ENCODE measurements at places on chromosomes 3 and 15.

DNA sequence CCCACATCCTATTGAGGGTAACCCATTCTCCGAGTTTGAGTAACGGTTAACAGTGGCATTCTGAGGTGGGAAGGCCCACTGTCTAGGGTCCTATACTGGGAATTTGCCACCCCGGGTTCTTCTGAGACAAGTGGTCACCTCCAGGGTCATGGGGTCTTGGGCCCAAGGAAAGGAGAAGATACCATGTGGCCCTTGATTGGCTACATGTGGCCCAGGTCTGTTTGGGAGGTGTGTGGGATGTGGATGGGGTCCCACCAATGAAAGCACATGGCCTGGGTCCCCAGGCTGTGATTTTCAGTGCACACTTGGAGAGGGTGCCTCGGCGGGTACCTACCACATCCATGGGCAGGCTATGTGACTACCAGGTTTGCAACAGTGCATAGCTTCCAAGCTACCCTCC lies 214.4 kb downstream of the UBE3A start:
- no peak for DNase-seq

DNA sequence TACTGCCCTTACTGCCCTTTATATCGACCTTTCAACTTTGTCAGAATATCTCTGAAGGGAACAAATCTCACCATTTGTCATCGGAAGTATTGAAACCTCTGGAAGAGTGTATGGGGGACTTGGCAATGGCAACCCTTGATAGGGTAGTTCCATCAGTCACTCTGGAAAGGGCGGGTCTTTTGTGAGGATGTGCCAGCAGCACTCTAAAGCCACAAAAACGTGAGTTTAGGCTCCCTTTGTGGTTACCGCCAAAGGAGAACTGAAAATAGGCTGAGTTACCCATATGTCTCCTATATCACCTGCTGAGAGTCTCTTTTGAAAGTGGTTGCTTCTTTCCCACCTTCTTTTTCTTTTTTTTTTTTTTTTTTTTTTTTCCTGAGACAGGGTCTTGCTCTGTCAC lies 296.8 kb upstream of the CHRM5 start:
- no peak for DNase-seq

- no peak for DNase-seq
These were observed 66.0 kb downstream of the ASB7 start for GRCh38 chr15:100668348-100668745.

GRCh38 chr15:62432702-62433398 lies 267.8 kb upstream of the C2CD4B start:
- DNase-seq: no peak

DNA sequence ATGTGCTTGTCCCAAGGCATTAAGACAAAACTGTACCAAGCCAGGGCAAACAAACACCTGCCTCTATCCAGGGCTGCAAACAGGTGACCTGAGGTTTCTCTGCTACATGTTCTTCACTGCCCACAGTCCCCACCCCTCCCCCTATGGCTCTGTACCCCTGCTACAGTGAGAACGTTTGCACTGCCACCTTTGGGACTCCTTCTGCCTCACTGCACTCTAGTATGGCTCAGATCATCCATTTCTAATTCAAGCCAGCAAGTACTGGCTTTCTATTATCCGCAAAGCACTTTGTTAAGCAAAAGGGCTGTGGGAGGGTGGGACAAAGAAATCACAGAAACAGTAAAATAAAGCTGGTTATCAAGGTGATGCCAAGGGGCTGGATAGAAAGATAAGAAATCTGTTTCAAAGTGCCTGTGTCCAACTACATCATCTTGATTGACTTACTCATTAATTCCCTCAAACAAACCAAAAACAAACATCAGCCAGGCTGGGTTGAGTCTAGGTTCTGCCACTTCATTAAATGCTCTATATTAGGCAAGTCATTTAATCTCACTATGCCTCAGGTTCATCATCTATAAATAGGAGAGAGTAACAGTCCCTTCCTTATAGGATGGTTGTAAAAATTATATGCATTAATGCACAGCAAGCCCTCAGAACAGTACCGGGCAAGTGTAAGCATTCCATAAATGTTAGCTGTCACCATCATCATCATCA lies 95.3 kb downstream of the PDZRN3 start:
- DNase-seq: no peak

DNA sequence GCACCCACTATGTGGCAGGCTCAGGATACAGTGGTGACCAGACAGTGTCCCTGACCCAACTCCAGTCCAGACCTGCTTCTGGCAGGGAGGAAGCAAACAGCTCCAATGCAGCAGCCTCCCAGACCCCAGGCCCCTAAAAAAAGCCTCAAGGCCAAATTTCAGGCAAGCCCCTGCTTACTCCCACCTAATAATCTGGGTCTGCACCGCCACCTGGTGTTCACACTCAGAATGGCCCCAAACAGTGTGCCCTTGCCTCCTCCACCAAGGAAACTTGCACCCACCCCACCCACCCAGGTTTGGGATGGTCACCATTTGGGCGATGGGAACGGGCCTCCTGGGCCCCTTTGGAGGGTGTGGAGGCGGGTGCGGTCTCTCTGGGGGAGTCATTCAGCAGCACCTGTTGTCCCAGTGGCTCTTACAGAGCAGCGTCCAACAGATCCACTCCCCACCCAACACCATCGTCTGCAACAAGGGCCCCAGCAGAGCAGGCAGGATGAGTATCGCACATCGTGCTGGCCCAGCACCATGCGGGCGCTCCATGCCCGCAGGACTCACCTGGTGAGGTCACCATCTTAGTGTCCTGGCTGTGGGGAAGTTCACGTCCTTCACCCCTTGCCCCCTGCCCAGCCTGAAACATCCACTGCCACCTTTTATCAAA lies 17.3 kb downstream of the C3orf18 start:
- DNase-seq: peak; percentile 44

DNA sequence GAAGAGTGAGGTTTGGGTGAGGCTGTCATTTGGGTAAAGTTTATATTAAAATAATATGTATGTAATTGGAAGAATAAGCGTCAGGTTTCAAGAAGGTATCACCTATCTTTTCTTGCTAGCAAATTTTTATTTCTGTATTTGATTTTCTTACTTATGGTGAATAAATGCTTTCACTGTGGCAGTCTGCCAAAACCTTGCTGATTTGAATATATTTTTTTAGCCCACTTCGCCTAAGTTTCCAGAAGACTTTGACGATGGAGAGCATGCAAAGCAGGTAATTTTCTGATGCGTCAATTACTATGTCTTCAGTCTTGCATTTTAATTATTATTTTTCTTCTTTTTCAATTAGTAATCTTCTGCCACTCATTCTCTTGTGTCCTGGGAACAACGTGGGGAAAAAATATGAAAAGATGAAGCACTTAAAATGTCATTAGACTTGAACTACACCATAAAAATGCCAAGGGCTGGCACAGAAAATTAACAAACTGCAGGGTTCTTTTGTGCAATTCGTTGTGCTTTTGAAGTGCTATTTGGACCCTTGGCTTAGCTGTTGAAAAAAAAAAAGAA lies 40.4 kb downstream of the SRP14 start:
- no peak for DNase-seq

DNA sequence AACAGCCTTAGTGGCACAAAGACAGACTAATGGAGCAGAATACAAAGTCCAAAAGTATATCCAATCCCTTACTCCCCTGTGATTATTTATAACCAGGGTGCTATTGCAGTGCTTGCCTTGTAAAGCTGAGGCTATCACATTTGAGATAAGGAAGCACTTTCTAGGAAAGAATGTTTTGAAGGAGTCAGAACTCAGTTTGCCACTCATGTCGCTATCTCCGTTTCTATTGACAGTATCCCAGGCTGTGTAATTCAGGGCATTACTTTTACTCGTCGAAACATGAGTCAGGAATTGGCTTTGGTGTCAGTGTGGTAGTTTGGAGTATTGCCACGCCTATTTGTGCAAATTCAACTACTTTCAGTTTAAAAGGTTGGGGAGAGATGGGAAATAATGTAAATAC lies 78.4 kb downstream of the FBXL2 start:
- DNase-seq: no peak

- DNase-seq: no peak
These were observed 38.8 kb downstream of the TM2D3 start for GRCh38 chr15:101613130-101614000.

DNA sequence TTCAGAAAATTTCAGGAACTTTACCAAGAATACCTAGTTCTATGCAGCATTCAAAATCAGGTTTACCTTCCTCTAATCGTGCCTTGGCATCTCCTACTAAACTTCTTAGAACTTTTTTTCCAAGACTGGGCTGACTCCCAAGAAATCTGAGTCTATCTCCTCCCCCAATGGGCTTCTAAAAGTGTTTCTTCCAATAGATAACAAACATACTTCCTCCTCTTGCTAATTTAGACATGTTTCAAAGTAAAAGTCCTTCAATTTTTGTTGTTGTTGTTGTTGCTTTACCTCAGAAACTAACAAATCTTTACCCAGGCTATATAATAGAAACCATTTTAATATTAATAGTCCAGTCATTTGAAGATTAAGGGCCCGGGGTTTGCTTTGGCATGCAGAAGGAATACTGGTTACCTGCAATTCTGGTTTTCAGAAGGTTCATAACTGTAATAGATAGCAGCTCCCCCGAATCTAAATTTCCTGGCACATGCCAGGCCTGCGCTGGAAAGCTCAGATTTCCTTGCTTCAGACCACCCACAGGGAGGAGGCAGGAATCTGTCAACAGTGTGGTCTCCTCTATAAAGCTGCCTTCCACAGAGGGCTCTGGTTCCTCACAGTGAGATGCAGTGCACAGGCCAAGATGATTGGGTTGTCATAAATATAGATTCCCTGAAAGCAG lies 188.7 kb downstream of the THRB start:
- no peak for DNase-seq

DNA sequence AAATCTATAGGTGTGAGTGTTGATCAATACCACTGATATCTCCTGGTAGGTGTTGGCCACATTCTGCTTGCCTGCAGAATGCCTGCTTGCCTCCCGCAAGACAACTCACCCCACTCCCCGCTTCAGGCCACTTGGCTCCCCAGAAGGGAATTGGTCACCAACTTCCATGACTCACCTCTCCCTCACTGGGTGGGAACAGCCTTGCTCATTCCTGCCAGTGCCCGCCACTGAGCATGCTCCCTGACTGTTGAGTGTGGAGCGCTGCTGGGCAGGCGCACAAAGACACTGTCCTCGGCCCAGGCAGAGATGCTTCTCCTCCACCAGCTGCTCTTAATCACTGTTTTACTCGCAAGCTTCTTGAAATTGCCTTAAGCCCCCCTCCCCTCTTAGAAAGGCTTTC lies 57.3 kb upstream of the PPP2R3A start:
- no peak for DNase-seq
